ENCODE measurements at places on chromosomes 16 and 17.

- DNase-seq = no peak
Measured at GRCh38 chr17:82022310-82022980, at the start of gene CENPX. CENPX (minus strand) TSS chr17:82022878; CDS start chr17:82022861, 17 bp downstream.

DNA sequence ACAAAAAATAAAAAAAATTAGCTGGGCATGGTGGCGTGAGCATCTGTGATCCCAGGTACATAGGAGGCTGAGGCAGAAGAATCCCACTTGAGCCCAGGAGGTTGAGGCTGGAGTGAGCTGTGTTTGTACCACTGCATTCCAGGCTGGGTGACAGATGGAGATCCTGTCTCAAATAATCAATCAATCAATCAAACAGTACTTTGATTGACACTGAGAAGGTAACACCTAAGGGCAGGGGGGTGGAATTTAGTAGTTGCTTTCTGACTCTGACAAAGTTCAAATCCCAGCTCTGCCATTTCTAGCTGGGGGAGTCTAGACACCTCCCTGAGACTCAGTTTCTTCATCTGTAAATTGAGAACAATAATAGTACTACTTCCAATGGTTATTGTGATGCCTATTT lies 12.0 kb downstream of the SSH2 start:
- DNase-seq = no peak

- no peak for DNase-seq
Measured at GRCh38 chr16:28524681-28525171, 14.0 kb downstream of the NUPR1 start.

GRCh38 chr16:62638964-62639870 lies 603.0 kb upstream of the CDH8 start:
- no peak for DNase-seq

GRCh38 chr16:15649727-15650018 lies 372 bp upstream of the NDE1 start:
- DNase-seq = no peak

DNA sequence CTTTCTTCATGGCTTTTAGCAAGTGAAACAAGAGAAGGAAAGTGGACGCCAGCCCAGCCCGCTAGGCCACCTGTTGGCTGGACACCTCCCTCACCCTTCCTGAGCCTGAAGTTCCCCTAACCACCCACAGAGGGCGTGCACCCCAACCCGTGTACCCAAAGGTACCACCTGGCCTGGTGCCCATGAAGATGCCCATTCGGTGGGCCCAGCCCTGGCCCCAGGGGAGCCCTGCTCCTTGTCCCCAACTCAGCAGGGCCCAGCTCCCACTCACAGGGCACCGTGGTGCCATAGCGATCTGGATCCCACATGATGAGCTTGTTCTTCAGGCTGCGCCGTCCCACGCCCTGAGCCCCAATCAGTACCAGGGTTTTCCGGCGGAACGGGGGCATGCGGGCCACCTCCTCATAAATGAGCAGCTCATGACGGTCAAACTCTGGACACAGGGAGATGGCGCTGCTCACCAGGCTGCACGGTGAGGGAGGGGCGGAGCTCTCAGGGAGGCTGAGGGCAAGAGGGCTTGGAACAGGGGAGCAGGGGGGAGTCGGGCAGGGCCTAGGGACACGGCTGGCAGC lies 26.8 kb downstream of the MPP2 start:
- DNase-seq = no peak

GRCh38 chr17:42329025-42329976 lies 41.0 kb downstream of the STAT5A start:
- no peak for DNase-seq

GRCh38 chr17:35977509-35977908 lies 3.8 kb downstream of the CCL16 start:
- no peak for DNase-seq

DNA sequence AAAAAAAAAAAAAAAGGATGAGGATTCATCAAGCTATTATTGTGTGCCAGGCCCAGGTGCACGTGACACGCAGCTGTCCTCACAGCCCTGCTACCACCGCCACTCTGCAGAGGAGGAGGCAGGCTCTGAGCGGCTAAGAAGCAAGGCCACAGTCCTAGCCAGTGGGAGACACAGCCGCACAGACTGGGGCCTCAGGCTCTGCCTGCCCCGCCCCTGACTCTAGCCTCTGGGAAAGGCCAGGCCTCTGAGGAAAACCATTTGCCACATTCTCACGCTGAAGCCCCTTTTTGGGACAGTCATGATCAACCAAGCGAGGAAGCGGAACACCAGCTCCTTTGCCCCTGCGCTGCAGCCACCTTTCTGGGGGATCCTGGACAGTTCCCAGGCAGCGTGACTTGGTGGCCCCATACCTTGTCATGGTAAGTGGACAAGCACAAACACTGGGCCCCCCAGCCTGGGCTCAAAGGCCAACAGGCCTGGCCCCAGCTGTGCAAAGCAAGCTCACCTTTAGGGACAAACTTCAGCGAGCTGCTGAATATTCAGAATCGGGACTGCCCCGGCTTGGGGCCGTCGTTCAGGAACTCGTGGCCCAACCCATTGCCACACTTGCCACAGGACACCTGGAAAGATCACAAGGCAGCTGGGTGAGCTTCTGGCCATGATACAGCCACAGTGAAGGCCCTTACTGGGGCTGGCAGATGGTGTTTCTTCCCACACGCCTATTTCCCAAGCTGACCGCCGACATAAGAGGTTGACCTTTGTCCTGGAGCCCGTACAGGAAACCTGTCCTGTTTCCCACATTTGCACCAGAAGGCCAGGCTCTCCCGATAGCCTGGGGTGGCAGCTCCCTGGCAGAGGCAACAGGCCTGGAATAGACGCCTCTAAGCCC lies 2.5 kb downstream of the MSRB1 start:
- DNase-seq = no peak

DNA sequence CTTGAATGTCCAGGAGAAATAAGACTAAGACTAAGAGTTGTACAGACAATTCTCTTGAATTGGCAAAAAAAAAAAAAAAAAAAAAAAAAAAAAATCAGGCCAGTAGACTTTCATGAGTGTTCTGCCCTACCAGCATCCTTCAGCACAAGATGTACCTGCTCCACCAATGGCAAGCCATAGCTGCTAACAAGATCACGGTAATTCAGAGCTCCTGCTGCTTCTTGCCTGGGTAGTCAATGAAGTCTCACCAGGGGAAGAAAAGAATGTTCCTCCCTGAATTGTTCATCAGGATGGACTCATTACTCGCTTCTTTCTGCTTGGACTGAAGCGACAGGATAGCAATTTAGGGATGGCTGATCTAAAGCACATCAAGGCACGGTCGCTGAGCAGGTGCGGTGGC lies 31.1 kb upstream of the APOH start:
- no peak for DNase-seq

DNA sequence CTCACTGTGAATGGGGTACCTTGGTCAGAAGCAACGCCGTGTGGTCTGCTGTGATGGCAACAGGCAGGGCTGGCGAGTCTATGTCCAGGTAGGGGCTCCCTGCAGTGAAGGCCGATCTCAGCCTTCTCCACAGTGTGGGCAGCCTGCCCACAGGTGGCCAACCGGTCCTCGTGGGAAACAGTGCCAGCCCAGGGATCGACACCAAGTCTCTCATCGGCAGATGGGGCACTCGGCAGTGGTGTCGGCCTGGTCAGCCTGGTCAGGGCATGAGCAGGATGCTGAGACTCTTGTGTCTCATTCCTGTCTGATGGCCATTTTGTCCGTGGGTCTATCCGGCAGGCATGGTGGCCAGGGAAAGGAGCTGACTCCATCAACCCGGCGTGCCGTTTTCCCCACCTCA lies 92.2 kb downstream of the TNFRSF13B start:
- no peak for DNase-seq

- no peak for DNase-seq
Measured at GRCh38 chr17:82380860-82381702, 9.5 kb downstream of the UTS2R start.

GRCh38 chr17:75238684-75239191 lies 22.7 kb downstream of the GGA3 start:
- peak; percentile 42 for DNase-seq

GRCh38 chr16:2270588-2271470 lies 2.9 kb upstream of the RNPS1 start:
- DNase-seq = no peak

DNA sequence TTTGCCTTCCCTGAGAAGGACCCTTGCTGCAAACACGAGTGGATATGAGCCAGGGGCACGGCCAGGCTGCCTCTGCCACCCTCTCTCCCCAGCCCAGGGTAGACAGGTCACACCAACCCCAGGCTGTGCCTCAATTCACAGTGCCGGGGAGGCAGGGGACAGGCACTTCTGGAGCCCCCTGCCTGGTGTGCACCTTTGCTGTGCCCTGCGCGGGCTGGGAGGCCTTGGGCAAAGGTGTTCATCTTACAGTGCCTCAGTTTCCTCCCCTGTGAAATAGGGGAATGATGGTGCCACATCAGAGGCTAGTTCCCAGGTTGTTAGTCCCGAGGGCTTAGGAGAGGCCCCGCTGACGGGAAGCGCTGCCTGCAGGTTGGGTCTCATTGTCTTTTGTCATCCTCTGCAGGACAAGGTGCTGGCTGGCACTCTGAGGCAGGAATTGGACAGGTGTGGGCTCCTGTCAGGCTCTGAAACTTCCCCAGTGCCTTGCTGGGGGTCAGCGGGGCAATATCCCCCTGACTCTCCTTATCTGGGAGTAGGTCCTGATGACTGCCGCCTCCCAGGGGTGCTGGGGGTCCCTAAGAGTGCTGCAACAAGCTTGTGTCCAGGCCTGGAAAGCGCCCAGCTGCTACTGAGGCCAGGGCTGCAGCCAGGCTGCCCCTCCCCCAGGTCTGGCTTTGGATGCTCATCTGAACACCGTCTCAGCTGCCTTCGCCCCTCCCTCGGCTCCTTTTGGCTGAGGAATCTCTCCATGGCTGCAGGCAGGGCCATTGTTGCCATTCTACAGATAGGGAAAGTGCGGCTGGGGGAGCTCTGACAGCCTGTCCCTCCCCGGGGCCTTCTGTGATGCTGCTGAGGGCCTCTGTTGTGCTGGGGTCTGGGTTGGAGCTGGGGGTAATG lies 3.1 kb downstream of the PRSS21 start:
- no peak for DNase-seq

DNA sequence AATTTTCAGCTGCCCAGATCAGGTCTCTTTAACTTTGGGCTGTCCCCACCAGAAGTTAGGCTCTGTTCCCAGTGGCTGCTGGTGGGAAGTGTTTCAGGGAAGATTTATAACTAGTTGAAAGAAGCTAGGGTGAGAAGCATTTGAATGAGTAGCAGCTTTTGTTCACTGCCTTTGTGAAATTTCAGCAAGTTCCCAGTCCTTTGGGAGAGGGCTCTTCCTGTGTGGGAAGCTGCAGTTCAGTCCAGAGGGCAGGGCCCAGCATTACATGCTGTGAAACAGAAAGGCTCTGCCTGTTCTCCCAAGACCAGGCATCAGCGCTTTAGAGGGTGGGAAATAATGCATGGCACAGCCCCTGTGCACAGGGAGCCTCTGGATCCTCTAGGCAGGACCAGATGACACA lies 17.8 kb downstream of the PROCA1 start:
- no peak for DNase-seq

- DNase-seq = no peak
Measured at GRCh38 chr17:67124450-67125148, 80.2 kb downstream of the CACNG1 start.

GRCh38 chr16:79210607-79211006 lies 389.9 kb downstream of the MAF start:
- no peak for DNase-seq

DNA sequence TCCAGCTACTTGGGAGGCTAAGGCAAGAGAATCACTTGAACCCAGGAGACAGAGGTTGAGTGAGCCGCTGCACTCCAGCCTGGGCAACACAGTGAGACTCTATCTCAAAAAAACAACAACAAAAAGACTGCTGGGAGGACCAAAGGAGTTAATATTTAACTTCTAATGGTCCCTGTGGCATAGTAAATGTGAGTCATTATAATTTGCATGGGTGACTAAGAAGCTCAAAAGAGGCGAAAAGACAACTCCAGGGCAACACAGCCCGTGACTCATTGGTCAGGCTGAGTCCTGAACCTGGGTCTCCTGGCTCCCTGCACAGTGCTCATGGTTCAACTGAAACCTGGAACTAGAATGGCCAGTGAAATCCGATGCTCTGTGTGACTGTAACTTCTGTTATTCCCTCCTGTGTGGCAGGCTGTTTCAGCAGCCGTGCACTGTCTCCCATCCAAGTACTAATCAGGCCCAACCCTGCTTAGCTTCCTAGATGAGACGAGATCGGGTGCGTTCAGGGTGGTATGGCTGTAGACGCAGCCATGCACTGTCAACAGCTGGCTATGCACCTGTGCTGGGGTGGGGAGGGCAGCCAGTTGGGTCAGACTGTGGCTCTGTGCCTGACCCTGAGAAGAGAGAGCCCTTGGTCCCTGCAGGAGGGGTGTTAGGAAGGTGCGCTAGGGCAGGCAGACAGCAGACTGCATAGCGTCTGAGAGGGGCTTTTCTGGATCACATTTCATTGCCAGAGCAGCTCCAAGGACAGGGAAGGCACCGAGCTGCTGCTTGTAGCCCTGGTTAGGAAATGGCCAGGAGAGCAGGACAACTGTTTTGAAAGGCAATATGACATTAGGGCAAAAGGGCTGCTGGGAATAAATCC lies 14.5 kb upstream of the GPRC5C start:
- DNase-seq = no peak

DNA sequence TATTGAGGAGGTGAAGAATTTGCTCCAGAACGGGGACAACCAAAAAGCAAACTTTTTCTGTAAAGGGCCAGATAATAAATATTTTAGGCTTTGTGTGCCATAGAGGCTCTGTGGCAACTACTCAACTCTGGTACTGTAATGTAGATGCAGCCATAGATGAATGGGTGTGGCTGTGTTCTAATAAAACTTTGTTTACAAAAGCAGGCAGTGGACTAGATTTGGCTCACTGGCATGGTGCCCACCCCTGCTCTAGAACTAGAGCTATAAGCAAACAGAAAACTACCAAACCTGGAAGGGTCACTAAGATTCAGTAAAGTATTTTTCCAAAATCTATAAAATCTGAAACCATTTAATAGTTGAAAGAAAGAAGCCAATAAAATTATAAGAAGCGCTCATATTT lies 24.6 kb upstream of the SMURF2 start:
- DNase-seq = no peak

- no peak for DNase-seq
Measured at GRCh38 chr17:18187821-18188761, 4.5 kb downstream of the ALKBH5 start.

DNA sequence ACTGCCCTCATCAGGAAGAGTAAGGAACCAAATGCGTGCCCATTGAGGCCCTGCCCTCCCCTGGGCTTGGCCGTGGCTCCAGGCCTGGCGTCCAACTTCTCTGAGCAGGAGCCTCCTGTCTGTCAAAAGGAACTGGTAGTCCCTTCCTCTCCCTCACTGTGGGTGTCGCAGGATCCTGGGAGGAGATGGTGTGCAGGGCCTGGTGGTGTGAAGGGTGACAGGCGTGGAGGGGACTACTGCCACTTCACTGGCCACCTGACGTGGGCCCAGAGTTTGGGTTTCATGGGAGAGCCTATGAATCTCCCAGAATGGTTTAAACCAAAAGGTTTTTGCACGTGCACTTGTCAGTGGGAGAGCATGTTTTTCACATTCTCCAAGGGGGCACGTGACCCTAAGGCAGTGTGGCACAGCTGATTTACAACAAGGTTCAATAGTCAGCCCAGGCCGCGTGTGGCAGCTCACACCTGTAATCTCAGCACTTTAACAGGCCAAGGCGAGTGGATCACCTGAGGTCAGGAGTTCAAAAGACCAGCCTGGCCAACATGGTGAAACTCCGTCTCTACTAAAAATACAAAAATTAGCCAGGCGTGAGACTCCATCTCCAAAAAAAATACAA lies 12.5 kb downstream of the ARL2BP start:
- no peak for DNase-seq

- no peak for DNase-seq
Measured at GRCh38 chr17:40086150-40087044, 14.0 kb downstream of the NR1D1 start.

All from putamen (tissue), 1 donor.